ENCODE measurements at places on chromosomes 4 and X.

- no peak for DNase-seq
These were observed 124.5 kb upstream of the ZCCHC13 start for GRCh38 chrX:74179499-74179898.

DNA sequence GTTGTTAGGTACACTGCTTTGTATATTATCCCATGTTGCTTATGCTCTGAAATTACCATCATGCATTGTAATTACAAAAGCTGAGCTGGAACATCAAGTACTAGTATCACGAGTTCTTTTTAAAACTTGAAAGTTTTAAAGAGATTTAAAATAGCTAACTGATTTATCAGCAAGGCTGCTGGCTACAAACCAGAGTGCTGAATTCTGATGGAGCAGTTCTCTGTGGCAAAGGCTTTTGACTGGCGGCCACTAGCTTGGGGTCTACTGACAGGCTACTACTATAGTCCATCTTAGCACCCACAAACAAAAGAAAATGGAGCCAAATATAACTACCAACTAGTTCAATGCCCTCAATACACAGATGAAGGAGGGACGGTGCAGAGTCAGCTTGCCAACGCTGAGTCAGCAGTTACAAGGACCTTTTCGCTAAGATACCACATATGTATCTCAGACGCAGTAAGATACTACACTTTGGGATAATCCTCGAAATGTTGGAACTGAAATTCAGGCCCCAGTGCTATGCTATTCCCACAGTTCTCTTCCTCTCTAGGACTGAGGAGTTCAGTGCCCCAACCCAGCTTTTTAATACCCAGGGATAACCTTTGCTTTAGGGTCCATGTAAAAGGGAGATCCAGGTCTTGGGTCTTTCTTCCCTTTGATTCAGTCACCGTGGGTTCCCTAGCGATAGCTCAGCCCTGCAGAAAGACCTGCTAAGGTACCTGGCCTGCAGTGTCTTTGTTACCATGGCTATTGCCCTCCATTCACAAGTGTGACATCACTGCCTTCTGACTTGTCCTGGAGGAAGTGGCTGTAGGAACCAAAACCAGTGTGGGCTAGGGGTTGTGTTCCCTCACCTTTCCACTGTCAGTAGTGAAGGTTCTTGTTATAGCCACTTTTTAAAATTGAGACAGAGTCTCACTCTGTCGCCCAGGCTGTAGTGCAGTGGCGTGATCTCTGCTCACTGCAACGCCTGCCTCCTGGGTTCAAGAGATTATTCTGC is 22.8 kb downstream of the MFAP3L start:
- no peak for DNase-seq

DNA sequence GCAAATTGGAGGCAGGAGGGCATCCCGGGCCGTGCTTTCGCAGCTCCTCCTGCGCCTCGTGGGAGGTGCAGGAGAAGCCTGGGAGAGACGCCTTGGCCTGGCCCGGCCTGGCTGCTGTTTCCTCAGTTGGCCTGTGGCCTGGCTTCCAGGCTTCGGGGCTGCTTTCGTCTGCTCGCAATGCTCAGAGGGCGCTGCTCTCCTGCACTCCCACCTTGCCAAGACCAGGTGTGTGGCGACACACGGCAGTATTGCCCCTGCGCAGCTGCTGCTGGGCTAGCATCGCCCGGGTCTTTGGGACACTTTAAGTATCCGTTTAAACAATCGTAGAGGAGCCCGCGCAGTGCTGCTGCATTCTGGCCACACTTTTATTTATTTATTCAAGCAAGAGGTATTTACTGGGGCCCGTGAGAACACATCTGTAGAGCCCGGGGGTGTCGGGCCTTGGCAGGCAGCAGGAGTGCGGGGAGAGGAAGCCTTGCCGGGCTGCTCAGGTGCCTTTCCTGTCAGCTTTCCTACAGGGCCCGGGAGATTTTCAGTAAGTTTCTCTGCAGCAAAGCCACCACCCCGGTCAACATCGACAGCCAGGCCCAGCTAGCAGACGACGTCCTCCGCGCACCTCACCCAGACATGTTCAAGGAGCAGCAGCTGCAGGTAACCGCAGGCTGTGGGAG is 26.2 kb upstream of the HGFAC start:
- no peak for DNase-seq

DNA sequence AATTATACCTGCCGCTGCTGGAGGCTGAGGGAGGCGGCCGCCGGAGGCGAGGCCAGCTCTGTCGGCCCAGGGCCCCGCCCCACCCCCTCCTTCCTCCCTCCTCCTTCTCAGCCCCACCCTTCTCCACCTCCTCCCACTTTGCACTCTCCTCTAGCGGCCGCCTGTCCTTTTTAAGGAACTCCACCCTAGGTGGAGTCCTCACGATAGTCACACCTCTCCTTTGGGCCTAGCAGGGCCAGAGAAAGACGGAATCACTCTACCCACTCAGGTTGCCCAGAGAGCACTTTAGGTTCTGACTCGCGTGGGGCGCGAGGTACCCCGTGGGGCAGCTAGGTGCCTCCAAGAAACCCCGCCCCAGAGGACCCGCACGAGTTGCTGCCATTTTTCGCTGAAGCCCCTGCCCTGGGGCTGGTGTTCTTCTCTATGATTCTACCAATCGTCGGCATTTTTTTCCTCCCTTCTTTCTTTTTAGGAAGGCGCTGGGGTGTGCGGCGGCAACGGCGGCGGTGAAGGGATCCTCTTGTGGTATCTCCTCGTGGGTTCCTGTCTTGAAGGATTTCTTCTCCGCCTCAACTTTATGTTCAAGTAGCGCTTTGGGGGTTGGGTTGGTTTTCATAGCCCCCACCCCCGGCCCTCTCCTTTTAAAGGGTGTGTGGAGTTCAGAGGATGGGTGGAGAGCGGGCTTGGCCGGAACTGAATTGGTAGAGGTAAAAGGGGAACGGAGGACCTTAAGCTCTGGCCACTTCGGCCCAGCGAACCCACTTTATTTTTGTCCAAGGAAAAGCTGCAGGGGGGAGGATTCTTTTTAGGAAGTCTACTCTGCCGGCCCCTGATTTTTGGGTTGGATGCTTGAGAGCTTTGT is at the start of gene KLF8:
KLF8 (plus strand) TSS at position 136 of the 862 bp plus-strand sequence. CDS start 979 bp downstream, outside the sequence.
- no peak for DNase-seq

GRCh38 chrX:110241816-110242215 is 76.1 kb downstream of the AMMECR1 start:
- no peak for DNase-seq

GRCh38 chr4:24464566-24464965 is 119.8 kb downstream of the DHX15 start:
- no peak for DNase-seq

DNA sequence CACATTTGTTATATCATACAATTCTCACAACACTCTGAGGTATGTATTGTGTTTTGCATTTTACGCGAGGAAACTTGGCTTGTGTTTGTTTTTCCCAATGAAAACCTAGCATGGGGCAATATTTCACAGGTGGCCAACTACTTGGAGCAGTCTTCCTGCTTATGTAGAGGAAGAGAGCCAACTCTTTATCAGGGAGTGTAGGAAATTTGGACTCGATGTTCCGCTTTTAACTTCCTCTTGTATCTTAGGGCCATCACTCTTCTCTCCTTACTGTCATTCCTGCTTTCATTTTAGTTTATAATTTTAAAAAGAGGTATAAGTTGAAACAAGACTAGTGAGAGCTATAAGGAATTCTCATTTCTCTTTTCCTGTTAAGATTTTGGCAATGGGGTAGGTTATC is 107.7 kb upstream of the RPS6KA3 start:
- DNase-seq: no peak

- peak; percentile 36 for DNase-seq
These were observed 966 bp downstream of the PDGFC start for GRCh38 chr4:156970501-156971164.

- no peak for DNase-seq
These were observed 115.2 kb upstream of the TBC1D9 start for GRCh38 chr4:140871368-140871767.

DNA sequence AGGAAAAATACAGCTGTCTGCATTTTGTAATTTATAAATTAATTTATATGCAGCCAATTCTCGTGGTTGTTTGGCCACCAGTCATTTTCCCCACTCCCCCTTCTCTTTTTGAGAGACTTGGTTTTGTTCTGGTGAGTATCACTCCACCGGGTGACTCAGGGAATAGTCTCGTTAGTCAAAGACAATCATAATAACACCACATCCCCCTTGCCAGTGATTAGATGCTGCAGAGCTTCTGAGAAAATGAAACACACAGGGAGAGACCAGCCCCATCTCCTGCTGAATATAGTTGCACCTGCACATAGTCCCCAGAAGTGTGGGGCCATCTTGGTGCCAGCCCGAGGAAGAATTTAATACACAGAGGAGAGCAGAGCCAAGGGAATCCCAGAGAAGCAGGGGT is 8.0 kb upstream of the FNIP2 start:
- DNase-seq: no peak

DNA sequence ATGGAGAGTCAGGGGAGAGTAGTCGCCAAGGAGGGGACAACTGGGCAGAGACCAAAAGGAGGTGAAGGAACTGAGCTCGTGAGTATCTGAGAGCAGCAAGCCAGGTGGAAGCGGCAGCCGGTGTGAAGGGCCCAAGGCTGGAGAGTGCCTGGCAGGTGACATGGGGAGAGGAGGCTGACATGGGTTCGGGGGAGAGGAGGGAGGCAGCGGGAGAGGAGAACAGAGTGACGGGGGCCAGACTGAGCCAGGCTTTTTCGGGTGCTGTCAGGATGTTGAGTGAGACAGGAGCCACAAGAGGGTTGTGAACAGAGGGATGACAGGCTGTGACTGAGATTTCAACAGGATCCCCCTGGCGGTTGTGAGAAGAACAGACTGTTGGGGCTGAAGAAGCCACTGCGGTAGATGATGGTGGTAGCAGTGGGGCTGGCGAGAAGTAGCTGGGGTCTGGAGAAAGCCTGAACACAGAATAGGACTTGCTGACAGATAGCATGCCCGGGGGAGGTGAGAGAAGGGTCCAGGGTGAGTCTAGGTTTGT is 5.7 kb downstream of the ELK1 start:
- DNase-seq: no peak

DNA sequence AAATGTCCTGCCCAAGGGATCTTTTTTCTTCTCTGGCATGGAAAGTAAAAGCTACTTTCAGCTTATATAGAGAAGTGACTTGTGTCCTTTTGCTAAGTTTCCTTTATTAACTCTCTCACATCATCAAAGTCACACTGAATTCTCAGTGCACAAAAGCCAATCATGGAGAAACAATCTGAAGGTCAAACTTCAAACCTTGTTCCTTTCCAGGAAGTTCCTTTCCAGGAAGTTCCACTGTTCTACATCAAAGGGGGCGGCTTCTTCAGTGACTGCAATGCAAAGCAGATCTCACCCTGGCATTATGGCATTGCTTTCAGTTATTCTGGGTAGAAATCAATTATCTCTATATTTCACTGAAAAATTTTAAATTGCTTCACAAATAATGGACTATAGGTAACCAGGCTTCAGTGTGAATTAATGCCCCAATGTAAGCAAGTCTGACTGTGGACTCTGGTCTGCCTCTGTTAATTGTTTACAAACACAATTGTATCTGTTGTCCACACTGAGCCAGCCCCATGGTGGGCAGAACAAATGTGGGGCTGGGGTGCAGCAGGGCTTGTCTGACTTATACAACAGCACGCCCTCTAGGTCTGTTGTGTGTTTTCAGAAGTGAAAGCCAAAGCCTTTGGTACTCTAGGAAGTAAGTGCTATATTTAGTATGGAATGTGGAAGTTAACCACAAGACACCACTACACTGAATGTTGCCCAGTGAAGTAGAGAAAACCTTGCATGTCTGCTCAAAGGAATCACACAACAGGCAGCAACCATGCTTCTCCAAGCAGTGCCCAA is 98.8 kb downstream of the CDS1 start:
- DNase-seq: no peak

DNA sequence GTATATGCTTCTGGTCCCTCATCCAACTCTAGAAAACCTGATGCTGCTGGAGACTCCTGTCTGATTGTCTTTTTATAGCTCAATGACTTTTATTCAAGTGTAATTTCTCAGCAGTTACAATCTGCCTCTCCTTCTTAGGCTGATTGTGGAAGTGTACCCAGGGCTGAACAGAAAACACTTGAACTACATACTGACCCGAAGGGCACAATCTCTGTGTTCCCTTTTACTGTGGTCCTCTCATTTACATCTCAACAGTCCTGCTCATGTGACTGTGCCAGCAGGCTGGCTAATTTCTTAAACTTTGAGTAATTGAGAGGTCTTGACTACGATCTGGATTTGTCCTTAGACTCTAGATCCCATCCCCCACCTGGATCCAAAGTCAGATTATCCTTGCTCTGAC is 863.4 kb downstream of the PDHA2 start:
- no peak for DNase-seq

DNA sequence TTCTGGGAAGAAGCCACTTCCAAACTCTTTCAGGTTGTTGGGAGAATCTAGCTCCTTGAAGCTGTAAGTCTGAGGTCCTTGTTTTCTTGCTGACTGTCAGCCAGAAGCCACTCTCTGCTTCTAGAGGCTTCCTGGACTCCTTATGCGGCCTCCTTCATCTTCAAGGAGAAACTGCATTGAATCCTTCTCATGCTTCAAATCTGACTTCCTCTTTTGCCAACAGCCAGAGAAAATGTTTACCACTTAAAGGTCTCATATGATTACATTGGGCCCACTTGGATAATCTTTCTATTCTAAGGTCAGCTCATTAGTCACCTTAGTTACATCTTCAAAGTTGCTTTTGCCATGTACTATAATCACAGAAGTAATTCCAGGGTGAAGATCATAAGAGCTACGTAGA is 327.0 kb downstream of the HNRNPD start:
- no peak for DNase-seq

GRCh38 chr4:38145741-38146140 is 185.5 kb downstream of the PTTG2 start:
- DNase-seq: no peak

DNA sequence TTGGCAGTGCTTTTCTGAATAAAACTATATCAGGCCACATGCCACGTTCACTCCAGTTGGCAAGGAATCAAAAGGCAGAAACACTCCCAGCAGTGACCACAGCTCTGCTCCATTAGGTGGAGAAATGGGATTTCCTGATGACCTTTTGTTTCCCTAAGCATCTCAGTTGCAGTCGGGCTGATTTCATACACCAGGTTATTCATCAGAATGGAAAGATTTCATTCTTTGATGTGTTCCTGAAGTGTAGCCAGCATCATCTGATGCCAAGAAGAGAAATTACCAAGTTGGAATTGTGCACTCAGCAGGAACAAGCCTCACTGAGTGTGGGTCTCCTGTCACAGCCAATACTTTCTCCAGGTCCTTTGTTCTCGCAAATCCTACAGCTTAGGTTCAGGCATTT is 193.7 kb downstream of the SPATA18 start:
- no peak for DNase-seq

- no peak for DNase-seq
These were observed 182.7 kb downstream of the ANK2 start for GRCh38 chr4:113232194-113232593.

Data from NCI-H2171 treated with DMSO at 0.1 percent for 48 hours (cell line).